H4 (cell line): ENCODE measurements at places on chromosomes 7 and 10.

DNA sequence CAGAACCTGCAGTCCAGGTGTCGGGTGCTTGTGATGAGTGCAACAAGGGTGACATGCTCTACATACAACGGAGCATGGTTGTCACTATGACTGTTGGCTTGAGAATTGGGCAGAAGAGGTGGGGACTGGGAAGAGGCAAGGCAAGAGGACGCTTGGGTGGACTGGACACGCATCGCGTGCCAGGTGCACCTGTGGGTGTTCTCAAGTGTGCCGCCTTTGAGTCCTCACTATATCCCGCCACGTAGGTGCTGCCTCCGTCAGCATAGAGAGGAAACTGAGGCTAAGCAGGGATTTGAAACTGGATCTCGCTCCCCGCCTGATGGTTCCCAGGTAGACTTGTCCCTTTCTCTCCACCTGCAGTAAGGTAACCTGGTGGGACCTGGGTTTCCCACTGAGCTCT, 27.2 kb downstream of the CDH23 start:
- DNase-seq: no peak

- no peak for DNase-seq
Measured at GRCh38 chr7:145665499-145666258, 450.9 kb upstream of the CNTNAP2 start.

DNA sequence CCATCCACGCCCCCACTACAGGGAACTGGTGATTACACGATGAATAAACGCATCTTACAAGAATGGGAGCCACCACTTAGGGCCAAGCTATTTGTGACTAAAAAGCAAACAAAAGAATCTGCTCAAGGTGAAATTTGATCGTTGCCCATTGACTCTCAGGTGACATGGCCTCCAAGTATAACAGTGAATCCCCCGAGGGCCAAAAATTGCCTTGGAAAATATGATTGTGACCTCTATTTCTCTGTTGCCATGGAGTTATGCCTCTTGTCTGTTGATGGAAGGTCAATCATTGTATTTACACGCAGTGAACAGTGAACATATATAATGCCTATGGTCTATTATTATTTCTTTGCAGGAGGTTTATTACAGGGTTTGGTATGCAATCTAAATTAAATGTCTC, 282.3 kb downstream of the KLF6 start:
- no peak for DNase-seq

- no peak for DNase-seq
Measured at GRCh38 chr7:68756986-68757495, 841.2 kb upstream of the AUTS2 start.

DNA sequence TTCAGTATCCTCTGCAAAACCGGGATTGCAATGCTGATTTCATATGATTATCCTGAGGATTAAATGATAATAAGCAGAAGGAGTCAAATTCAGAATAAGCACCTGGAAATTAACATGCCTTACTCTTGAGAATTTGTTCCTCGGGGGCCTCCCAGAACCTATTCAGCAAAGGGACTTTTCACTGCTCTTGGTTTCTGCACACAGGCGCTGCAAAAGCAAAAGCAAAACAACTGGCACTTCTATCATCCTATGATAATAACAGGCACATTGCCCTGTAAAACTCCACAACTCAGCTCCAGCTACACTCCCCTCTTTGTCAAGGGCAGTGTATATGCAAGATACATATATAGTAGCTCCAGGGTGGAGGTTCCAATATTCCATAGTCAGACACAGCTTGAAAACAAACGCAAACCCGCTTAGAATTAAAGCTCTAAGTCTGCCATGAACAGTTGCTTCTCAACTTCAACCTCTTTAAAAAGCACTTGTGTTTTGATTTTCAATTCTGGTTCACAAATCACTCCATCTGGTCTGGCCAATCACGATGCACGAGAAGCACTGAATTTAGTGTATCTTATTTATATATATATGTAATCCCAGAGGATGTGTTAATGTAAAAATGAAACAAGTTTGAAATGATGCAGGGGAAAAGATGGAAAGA, 119.9 kb upstream of the PTER start:
- DNase-seq: no peak

- no peak for DNase-seq
Measured at GRCh38 chr10:114239117-114239993, at the start of gene VWA2. Gene VWA2 (plus strand): TSS chr10:114239254. CDS start chr10:114248714, 9,460 bp downstream.

GRCh38 chr7:76009672-76010600, 15.5 kb upstream of the TMEM120A start:
- no peak for DNase-seq

- no peak for DNase-seq
Measured at GRCh38 chr7:158876984-158877383, 20.6 kb downstream of the DYNC2I1 start.

DNA sequence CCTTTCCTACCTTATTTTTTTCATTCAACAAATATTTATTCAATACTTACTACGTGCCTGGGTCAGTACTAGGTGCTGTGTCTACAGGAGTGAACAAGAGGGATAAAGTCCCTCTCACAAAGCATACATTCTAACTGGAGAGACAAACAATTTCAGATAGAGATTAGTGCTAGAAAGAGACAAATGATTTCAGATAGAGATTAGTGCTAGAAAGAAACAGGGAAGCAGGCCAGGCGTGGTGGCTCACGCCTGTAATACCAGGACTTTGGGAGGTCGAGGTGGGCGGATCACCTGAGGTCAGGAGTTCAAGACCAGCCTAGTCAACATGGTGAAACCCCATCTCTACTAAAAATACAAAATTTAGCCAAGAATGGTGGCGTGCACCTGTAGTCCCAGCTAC, 34.6 kb downstream of the RBM28 start:
- no peak for DNase-seq

- DNase-seq: peak; percentile 85
Measured at GRCh38 chr7:2478399-2478785, 2.2 kb upstream of the GRIFIN start.

- no peak for DNase-seq
Measured at GRCh38 chr7:132604121-132604520, 27.9 kb upstream of the PLXNA4 start.

- no peak for DNase-seq
Measured at GRCh38 chr10:71923138-71923692, 41.0 kb upstream of the CHST3 start.

- DNase-seq: peak; percentile 56
Measured at GRCh38 chr7:70093205-70093904, 495.1 kb downstream of the AUTS2 start.

DNA sequence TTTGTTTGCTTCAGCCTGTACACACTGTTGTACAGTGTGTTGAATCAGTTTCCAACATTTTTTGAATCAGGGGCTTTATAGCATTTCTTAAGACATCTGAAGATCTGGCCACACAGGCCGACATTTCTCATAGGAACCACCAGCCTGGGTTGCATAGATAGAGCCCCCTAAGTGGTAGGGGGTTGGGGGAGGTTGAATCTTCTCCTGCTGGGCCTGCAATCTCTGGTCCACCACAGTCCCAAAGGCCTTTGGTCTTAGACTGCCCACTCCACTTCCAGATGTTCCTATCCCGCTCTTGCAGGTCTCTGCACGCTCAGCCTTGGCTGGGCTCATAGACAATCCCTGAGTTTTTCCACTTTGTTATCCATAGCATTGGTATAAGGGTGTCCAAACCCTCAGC, 75.4 kb upstream of the HABP2 start:
- no peak for DNase-seq

DNA sequence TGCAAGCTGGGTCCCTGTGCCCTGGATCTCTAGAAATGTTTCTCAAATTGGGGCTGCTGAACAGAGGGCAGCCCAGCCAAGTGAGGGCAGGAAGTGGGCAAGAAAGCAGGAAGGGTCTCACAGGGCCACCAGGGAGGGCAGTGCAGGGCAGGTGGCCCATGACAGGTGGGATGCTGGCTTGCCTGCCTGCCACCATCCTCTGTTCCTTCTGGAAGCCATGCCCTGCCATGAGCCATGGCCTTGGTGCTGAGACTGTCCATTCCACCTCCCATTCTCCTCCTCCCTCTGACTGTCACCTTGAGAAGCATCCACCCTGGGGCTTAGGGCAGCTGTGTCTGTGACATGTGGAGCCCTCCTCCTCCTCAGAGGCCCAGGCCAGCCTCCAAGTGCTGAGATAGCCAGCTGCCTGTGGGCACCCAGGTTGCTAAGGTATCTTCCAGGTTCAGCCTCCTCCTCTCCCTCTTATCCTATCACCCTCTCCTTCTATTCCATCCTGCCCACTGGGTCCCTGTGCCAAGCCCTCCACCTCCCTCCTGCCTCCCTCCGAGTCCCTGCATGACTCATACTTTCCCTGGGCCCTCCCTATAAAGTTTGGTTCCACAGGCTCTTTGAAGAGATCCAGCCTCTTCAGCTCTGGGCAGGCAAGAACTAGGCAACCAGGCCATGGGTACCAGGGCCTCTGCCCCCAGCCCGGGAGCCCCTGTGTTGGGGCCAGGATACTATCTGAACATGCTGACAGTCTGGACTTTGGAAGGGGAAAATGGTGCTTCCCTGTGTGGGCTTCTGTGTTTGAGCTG, 1.3 kb downstream of the VSIR start:
- peak; percentile 75 for DNase-seq

GRCh38 chr10:69558559-69558958, 14.7 kb downstream of the NEUROG3 start:
- DNase-seq: no peak

- DNase-seq: no peak
Measured at GRCh38 chr7:140918236-140918635, 6.5 kb downstream of the BRAF start.

- DNase-seq: no peak
Measured at GRCh38 chr7:75691793-75692543, 46.8 kb downstream of the HIP1 start.

DNA sequence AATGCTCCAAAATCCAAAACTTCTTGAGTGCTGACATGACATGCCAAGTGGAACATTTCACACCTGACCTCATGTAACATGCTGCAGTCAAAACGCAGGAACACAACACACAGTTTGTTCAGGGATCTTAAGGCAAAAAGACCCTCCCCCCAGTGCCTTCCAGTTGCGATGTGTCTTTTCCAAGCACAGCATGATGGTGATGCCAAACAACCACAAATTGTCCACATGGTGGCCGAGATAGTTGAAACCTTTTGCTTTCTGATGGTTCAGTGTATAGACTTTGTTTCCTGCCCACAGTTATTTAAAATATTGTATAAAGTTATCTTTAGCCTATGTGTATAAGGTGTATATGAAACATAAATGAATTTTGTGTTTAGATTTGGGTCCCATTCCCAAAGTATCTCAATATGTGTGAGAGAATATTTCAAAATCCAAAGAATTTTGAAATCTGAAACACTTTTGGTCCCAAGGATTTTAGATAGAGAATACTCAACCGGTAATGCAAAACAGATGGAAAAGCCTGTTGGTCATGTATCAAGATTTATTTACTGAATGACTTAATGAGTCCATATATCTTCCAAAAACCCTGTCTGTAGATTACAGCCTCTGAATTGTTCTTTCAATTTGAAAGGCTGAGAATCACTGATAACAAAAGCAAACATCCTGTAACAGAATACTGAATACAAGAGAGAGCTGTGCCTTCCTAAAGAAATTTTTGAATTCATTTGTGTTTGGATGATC, 93.4 kb upstream of the OIT3 start:
- no peak for DNase-seq

DNA sequence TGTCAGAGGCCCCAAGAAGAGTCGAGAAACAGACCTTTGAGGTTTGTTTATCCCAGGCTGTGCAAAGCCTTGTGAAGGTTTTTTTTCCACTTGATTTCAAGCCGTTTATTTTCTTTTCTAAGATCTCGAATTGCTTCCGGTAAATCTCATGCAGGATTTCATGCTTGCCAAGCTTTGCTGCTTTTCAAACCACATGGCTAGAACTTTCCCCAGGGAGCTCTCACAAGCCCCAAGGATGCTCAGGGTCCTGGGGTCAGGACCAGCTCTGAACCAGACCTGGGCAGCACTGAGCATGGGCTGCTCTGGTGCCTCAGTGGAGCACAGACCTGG, 48.0 kb upstream of the AQP1 start:
- no peak for DNase-seq

DNA sequence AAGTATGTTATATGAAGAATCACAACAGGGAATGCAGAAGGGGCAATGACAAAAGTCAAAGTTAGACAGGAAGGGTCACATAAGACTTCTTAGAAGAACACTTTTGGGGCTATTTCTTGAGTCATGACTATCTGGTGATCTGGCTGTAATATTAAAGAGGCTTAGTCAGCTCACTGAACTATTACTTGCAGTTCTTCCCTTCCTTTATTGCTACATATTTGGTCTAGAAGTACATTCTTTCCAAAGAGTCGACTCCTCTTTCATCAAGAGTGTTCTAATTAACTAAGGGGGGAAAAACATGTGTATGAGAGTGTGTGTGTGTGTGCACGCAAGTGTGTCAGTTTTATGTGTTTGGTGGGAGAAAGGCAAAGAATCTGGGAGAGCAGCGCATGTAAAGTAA, 247.3 kb upstream of the LRRTM3 start:
- no peak for DNase-seq

DNA sequence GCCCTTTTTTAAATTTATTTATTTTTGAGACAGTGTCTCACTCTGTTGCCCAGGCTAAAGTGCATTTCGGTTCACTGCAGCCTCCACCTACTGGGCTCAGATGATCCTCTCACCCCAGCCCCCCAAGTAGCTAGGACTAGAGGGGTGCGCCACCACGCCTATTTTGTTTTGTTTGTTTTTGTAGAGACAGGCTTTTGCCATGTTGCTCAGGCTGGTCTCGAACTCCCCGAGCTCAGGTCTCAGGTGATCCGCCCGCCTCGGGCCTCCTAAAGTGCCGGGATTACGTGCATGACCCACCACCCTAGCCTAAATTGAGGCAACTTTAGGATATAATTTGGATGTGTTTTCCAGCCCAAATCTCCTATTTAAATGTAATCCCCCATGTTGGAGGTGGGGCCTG, 805 bp downstream of the ZNF736 start:
- DNase-seq: no peak

DNA sequence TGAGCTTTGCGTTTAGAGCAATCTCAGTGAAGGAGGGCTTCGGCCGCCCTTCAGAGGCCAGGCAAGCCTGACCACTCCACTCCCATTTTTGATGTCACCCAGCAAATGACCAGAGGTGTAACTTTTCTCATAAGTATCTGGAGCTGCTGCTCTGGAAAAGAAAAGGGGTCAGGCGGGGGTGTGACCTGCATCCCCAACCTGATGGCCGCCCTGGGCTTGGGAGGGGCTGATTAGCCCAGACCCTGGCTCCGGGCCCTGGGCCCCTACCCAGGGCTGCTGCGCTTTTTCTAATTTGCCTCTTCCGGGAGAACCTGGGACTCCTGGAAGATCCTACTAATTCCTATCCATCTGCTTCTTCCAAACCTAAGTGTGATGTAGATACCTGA, 9.6 kb upstream of the EBF3 start:
- no peak for DNase-seq

- DNase-seq: no peak
Measured at GRCh38 chr7:149007611-149008010, 20.7 kb downstream of the PDIA4 start.

- DNase-seq: no peak
Measured at GRCh38 chr7:144812379-144813283, 23.2 kb downstream of the TPK1 start.

GRCh38 chr10:47193666-47194065, 106.3 kb upstream of the GDF10 start:
- no peak for DNase-seq

GRCh38 chr10:64690194-64690593, 1169.0 kb downstream of the REEP3 start:
- DNase-seq: no peak

GRCh38 chr7:115707258-115708012, 323.1 kb downstream of the TFEC start:
- DNase-seq: peak; percentile 59

- DNase-seq: no peak
Measured at GRCh38 chr7:157831143-157831905, 494.5 kb downstream of the DNAJB6 start.
